Activated CD4-positive, alpha-beta T cell treated with anti-CD3 and anti-CD28 coated beads, Interleukin-2, Interleukin-6, amounts not matched to agents 100 ng/mL and 50 ng/mL, durations not matched to agents 16 hours and 8 hours (primary cell): ENCODE measurements at places on chromosomes 5 and 9.

DNA sequence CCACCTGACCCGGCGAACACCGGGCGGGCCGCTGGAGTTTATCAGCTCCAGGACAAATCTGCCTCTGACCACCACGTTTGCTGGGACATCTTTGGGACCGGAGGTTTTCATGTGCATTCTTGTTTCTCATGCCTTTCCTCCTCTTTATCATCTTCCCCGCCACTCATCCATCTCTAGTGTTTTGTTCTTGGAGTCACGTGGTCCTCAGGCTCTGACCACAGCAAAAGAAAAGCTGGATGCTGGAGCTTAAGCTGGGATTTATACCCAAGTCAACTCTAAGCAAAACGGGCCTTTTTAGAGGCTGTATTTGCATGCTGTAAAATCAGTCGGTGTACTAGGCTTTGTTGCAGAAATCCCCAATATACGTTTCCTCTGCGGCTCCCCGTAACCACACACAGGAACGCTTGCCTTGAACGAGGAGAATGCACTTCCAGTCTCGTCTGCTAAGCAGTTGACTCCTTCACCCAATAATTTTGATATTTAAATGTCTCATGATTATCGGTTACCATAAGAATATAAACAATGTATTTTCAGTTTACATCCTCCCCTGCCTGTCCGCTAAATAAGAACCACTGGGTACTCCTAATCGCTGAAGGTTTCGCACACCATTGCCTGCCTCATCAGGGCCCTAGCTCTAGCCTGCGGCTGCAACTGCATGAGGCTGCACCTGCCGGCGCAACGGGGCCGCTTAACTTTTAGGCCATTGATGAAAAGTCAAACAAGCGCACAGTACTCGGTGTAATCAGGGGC is 560 bp upstream of the NDUFS6 start:
- DNase-seq, result peak; percentile 55

DNA sequence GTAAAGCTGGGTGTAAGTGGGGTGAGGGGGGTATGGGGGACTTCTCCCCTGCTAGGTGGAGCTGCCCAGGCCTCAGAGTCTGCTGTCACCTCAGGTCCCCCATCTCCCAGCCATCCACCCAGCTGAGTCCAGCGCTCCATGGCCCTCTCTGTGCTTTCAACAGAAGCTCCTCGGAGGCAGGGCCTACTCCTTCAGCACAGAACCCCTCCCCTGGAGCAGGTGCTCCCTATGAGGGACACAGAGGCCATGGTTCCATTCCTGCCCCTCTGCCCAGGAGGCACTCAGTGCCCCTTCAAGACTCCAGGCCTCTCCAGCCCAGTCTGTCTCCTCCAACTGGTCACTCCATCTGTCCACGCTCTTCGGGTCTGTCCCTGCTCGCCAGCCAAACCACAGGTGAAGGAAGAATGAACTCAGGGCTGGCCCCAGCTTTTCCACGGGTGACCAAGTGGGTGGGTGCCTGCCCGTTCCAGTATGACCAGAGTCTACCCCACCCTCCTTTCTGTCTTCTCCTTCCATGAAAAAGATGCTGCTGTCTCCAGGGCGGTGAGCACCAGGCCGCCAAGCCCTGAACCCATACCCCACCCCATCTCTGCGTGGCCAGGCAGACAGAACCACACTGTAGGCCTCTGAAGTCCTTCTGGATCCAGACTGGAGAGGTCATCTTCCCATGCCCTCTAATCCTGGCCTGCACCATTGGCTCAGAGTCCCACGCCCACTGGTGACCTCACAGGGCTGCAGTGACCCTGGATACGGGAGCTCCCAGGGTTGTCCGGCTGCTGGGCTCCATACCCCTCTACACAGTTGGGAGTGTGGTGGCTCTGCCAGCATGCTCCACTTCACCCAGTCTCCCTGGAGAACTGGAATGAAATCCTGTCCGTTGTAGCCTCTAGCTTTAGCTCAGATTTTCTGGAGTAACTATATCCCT is 11.9 kb downstream of the GBGT1 start:
- no peak for DNase-seq

- no peak for DNase-seq
Observed at GRCh38 chr9:111872886-111873285, 23.7 kb upstream of the UGCG start.

DNA sequence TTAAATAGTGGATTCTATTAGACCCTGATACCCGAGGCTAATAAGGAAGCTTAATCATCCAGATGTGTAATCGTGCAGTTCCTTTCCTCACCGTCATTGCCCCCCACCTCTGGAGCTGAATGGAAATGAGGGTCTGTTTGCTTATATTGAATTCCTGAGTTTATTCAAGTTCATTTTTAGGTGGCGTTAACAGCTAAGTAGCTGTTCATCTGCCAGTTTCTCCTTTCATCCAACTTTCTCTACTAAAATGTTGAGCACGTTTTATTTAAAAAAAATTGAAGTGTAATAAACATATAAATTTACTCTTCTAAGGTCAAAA is 291.0 kb downstream of the DOCK8 start:
- no peak for DNase-seq

DNA sequence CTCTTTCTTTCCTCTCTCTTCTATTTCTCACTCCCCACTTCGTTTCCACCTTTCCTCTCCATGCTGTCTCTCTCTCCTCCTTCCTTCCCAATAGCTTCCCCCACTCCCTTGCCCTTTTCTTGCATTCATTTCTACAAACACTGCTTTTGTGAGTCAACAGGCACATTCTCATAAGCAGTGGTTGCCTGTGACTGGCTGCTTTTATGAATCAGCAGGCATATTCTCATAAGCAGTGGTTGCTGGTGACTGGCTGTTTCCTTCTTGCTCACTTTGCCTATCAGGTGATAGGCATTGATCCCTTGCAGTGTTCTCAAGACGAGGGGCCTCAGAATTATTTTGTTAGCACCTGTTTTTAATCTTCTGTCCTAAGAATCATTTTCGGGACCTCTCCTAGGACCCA is 116.1 kb upstream of the ACTBL2 start:
- DNase-seq, result peak; percentile 45

GRCh38 chr9:81616141-81616540 is 73.2 kb downstream of the TLE1 start:
- no peak for DNase-seq

DNA sequence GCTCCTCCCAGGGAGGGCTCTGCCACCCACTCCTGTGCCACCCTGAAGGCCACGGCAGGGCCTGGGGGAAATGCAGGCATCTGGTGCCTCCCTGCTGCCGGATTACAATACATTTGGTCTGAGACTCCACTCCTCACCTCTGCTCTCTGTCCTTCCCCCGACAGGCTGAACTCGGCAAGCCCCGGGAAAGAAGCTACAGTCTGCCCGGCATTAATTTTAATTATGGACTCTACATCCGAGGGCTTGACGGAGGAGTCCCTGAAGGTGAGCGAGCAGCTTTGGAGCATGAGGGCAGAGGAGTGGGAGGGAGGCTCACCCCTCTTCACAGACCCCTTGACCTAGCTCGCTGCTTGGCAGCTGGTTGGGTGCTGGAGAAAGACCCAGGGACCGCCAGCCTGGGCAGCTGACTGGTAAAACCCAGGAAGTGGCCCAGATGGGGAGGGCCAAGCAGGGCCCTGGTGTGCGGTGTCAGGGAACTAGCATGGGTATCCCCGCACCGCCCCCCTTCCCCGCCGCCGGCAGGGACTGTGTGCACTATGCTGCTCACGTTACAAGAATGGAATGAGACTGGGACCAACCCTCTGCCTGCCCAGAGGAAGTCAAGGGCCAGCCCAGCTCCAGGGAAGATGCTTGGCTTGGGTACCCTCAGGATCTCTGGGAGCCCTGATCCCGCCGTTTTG is 83.7 kb upstream of the BARHL1 start:
- DNase-seq, result no peak

DNA sequence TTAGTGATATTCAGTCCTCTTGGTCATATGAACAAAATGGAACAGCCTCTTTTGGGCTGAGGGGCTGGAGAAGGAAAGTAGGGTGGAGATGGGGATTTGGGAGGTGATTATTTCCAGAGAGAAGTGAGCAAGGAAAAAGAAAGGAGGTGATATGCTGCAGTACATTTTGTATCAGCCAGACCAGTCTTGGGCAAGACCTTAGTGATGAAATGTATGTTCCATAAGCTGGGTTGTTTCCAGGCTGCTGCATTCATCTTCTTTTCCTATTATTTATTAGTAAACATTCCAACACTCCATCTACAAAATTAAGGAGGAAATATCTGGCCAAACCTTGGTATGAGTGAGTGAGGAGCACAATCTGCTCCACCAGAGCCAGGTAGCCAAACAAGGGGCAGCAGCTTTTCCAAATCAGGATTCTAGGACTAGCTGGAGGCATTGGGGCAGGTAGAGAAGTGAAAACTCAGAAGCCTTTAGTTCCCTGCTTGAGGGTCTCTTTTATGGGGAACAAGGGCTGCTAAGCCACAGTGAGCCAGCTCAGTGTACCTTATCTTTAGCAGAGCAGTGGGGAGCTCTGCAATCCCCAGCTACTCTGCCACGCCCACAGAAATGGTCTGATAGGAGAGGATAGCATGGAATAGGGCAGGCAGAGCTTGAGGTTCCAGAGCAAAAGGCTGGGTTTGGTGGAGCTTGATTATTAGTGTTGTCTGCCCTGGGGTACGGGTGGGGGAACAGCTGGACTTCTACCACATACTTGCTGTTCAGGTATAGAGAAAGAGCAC is 19.5 kb downstream of the RAD1 start:
- DNase-seq, result no peak

DNA sequence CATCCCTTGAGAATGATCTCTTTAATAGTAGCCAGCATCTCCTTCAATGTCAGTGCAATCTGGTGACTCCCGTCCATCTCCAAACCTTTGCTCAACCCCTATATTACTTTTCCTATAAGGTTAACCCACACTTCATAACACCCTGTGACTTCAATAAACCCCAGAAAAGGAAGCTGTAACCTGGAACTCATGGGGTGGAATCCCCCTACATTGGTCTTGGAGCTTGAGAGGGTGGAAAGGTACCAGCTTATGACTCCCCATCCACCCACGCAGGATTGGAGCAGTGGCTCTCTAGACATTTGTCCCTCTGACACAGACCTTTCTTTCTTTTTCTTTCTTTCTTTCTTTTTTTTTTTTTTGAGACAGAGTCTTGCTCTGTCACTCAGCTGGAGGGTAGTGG is 54.7 kb upstream of the ZFR start:
- DNase-seq, result no peak

- no peak for DNase-seq
Observed at GRCh38 chr5:115423541-115423940, 121.0 kb downstream of the FEM1C start.

- no peak for DNase-seq
Observed at GRCh38 chr5:419970-420369, 23.0 kb upstream of the EXOC3 start.

- DNase-seq, result no peak
Observed at GRCh38 chr5:18281947-18282581, 647.8 kb downstream of the TAF11L14 start.
